ENCODE measurements at places on chromosomes 1 and 21. TPM values are rescaled to one million over a fixed set of nuclear protein-coding genes. Genes with fewer than 3 reads are reported as not detected.

DNA sequence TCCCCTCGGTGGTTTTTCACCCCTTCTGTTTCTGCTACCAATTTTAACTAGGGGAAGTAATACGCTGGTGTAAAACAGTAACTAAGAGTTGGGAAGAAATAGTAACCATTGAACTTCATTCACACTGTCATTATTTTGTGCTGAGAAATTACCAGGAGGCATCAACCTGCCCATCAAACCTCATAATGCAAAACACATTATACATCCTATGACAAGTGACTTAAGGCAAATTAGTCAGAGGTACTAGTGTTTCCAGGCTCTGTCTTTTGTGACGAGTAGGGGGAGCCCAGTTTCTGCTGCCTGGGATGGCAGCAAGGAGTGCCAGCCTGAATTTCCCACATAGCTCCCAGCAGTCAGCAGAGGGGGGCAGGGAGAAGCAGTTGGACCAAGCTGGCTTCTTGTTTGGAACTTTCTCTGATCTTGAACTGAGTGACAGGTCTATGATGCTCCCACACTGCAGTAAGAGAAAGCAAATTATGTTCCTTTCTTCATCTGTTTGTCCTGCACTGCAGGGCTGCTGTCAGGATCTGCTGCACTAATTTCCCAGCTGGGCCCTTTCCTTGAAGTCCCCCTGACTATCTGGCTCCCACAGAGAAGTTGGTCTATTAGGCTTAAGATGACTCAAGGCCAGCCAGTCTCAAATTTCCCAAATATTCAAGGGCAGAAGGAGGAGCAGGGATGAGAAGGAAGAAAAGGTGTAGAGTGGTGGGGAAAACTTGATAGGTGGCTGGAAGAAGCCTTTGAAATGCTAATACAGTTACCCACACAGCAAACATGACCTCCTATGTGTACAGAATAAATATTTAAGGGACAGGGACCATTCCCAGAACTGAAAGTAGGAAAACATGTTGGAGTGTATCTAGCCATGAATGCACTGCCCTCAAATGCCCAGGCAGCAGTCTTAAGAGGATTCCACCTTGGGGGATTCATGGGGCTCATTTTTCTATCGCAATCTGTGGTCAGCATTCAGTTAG lies 322.8 kb downstream of the SEC16B start:
- H3K4me1 ChIP-seq: no peaks in the 10 kb centered on the region
- no peaks in the 10 kb centered on the region for H3K27me3 ChIP-seq
- no peak for DNase-seq
- no peaks in the 10 kb centered on the region for H3K36me3 ChIP-seq
- no peak overlapping the region for H3K27ac ChIP-seq

GRCh38 chr21:45303091-45303615 lies 15.5 kb upstream of the POFUT2 start:
- H3K4me1 ChIP-seq: peaks cover 76% of the 10 kb centered on the region
- no peaks in the 10 kb centered on the region for H3K36me3 ChIP-seq
- DNase-seq: no peak

DNA sequence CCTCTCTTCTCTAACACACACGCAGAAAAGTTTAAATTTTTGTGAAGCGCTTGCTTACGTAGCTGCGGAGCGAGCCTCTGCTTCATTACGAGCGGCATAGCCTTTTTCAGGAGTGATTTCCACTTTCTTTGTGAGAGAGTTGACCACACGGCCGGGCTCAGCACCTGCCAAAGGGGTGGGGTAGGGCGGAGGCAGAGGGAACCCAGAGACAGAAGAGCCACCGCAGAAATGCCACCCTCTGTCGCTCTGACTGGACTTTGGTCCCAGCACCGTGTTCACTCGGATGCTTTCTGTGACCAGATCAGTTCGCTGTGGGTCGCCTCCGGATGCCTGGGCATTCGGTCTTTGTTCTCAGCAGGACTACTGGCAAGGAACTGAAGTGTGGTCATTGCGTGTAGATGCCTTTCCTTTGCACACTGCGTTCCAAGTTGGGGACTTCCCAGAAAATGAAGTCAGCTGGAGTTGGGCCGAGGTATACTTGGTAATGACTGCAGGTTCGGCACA lies 883 bp downstream of the CHODL start:
- peak overlapping the region; percentile 78 for H3K4me3 ChIP-seq
- peak; percentile 88 for DNase-seq
- no peaks in the 10 kb centered on the region for H3K36me3 ChIP-seq
- H3K27me3 ChIP-seq: peaks cover 9% of the 10 kb centered on the region

DNA sequence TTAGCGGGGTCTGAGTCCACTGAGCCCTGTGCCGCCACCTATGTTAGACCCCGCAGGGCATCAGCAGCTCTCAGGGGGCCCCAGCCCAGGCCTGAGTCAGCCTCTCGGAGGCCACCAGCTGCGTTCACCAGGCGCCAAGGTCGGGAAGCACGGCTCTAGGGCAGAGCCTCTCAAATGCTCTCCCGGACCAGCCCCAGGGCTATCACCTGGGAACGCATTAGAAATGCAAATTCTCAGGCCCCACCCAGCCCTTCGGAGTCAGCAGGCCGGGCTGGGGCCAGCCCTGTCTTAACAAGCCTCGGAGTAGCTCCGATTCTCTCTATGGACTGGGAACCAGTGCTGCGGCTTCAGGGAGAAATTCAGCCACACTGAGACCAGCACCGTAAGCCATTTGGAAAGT lies 37.2 kb upstream of the TSPEAR start:
- peaks cover 9% of the 10 kb centered on the region for H3K4me1 ChIP-seq
- DNase-seq: no peak
- H3K27ac ChIP-seq: no peak overlapping the region
- H3K36me3 ChIP-seq: no peaks in the 10 kb centered on the region
- H3K4me3 ChIP-seq: no peak overlapping the region

- H3K27me3 ChIP-seq: no peaks in the 10 kb centered on the region
- peak overlapping the region; percentile 92 for H3K27ac ChIP-seq
- H3K36me3 ChIP-seq: no peaks in the 10 kb centered on the region
- H3K4me3 ChIP-seq: peak overlapping the region; percentile 41
- DNase-seq: peak; percentile 37
- H3K4me1 ChIP-seq: peaks cover 2% of the 10 kb centered on the region
These were observed 376 bp downstream of the GBP1 start for GRCh38 chr1:89064632-89065031.

- H3K27ac ChIP-seq: peak overlapping the region; percentile 91
- no peaks in the 10 kb centered on the region for H3K36me3 ChIP-seq
- H3K4me1 ChIP-seq: peaks cover 36% of the 10 kb centered on the region
- H3K27me3 ChIP-seq: no peaks in the 10 kb centered on the region
- DNase-seq: no peak
- no peak overlapping the region for H3K4me3 ChIP-seq
These were observed 91.6 kb downstream of the LRRC8C start for GRCh38 chr1:89724369-89725010.

DNA sequence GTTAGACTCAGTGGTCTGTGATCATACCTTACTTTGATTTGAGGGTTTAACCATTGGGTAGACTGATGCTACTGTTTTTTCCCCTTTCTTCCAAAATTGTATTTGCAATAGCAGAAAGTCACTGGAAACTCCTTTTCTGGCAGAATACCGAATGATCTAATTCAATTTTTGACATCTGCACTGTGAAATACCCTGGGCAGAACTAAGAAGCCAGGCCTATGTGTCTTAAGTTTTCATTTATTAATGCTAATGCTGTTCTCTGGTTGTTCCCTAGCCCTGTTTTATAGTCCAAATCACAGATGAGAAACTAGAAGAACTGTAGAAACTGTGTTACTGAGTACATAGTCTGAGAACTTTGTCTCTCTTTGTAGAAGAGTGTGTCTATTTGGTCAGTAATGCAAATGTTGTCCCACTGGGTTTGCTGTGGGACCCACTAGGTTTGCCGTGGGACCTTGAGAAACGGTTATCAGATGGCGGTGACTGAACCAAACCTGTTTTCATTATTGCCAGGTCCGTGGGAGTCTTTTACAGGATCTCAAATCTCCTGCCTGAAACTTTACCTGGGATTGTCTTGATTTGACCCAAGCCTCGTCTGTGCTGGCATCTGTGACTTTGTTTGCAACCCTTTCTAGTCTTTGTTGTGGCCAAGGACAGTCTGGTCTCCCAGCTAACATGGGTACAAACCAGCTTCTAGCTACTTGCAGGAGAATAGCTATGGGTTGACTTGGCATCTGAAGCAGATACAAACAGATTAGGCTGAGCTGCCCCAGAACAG lies 41.4 kb downstream of the PEX14 start:
- no peak overlapping the region for H3K27ac ChIP-seq
- peaks cover 3% of the 10 kb centered on the region for H3K36me3 ChIP-seq
- H3K27me3 ChIP-seq: no peaks in the 10 kb centered on the region

DNA sequence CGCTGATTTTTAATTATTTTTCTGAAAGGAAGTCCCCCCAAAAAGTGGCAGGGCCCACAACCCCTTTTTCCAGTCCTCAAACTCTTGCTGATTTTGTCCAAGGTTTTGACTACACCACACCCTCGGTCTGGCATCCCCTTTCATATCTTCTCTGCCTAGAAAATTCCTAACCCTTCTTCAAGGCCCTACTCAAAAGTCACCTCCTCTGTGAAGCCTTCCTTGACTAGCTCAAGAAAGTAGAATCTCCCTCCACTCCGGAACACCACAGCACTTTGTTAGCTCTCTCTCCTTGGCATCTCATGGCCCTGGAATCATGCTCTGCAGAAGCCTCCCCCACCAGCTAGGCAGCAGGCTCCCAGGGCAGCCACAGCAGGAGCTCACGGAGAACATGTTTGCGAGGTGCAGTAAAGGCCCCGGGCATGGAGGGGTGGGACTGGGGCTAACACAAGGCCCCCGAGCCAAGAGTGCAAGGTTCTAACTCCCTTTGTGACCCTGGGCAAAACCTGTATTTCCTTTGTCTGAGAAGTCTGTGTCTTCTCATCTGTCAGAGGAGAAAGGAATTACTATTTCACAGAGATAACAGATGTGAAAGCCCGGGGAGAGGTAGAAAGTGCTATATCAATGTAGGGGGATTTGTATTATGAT lies 17.7 kb upstream of the S100A7 start:
- no peaks in the 10 kb centered on the region for H3K36me3 ChIP-seq
- H3K4me1 ChIP-seq: no peaks in the 10 kb centered on the region
- no peak for DNase-seq
- no peaks in the 10 kb centered on the region for H3K27me3 ChIP-seq

DNA sequence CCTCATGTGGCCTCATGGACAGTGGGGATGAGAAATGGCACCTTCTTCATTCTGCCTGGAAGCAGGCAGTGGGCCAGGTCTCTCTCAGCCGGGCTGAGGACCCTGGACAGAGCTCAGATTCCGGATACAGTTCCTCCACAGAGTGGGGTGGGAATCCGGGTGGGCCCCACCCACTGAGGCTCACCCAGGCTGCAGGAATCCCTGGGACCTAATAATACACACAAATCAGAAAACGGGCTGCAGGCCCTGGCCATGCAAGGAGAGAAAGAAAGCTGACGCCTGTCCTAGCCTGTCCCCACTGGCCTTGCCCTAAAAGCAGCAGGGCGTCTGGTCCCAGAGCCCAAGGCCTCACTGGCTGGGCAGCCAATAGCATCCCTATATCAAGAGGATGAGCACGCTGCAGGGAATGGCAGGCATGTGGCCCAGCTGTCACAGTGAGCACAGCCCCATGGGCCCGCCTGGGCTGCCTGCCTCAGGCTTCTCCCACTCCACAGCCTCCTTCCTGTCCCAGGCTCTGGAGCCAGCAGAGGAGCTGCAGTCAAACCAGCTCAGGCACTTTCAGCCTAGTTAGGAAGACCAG lies 25.3 kb downstream of the ACTA1 start:
- peak overlapping the region; percentile 38 for H3K4me3 ChIP-seq
- H3K4me1 ChIP-seq: peaks cover 55% of the 10 kb centered on the region
- peak overlapping the region; percentile 95 for H3K27ac ChIP-seq
- H3K27me3 ChIP-seq: peaks cover 61% of the 10 kb centered on the region
- peak; percentile 88 for DNase-seq

Gene S100A13
- 111 TPM for total RNA-seq

Gene CLCNKA
- 0.27 TPM for total RNA-seq

DNA sequence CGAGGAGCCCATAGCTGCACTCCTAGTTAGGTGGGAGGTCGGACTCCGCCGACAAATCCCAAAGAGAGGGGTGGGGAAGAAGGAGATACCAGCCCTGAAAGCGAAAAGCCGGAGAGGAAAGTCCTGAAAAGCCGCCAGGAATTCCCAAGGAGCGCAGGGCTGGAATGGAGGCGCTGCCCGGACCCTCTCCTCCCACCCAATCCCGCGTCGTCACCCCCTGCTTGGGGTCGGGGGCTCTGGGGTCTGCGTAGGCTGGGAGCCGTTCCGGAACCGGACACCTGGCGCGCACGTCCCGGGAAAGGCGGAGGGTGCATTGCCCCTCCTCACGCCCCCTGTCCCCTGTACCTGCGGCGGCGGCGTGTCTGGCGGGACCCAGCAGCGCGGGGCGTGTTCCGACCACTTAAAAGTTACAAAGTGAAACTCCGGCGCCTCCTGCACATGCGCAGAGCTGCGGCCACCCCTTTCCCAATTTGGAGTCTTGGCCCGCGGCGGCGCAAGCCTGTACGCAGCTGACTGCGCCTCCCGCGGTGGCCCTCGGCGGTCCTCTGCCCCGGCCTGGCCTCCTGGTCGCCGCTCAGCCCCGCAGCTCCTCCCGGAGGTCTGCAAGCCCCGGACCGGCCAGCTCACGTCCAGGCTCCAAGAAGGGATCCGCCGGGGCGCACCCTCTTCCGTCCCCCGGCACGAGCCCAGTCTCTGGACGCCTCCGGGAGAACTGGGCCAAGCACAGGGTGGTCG lies at the start of gene TMEM63A:
TSS of gene TMEM63A (minus strand) at position 422 of the 735 bp plus-strand sequence. CDS start 4,800 bp downstream, outside the sequence.
- no peaks in the 10 kb centered on the region for H3K27me3 ChIP-seq
- H3K27ac ChIP-seq: peak within 1 kb of the TSS; percentile 84
- peaks cover 3% of the 10 kb centered on the region for H3K36me3 ChIP-seq
- H3K4me1 ChIP-seq: peaks cover 46% of the 10 kb centered on the region
- peak; percentile 95 for DNase-seq

GRCh38 chr1:924656-925560 lies 1.2 kb downstream of the SAMD11 start:
- DNase-seq: peak; percentile 54
- peaks cover 89% of the 10 kb centered on the region for H3K27me3 ChIP-seq
- H3K27ac ChIP-seq: no peak overlapping the region
- H3K4me1 ChIP-seq: peaks cover 34% of the 10 kb centered on the region
- H3K36me3 ChIP-seq: no peaks in the 10 kb centered on the region
- peak overlapping the region; percentile 35 for H3K4me3 ChIP-seq

GRCh38 chr1:22053861-22054770 lies 1.6 kb downstream of the CDC42 start:
- peak overlapping the region; percentile 97 for H3K27ac ChIP-seq
- H3K4me1 ChIP-seq: peaks cover 13% of the 10 kb centered on the region
- H3K4me3 ChIP-seq: peak overlapping the region; percentile 91
- no peaks in the 10 kb centered on the region for H3K27me3 ChIP-seq
- peaks cover 22% of the 10 kb centered on the region for H3K36me3 ChIP-seq

DNA sequence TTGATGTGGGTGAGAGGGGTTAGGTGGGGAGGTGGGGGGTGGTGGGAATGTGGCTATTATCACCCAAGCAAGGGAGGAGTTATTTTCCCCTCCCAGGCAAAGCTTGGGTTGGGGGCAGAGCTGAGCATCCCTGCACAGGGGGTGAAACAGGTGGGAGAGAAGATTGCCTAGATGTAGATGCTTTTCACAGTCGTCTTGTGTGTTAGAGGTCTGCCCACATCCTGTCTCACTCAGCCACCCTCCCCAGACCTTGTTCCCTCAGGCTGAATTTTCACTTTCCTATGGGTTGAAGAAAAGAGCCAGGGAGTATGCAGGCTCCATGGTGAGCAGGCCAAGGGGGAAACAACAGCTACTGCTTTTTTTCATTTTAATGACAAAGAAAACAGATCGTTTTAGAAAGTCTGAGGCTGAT lies 223.5 kb downstream of the KIF26B start:
- no peaks in the 10 kb centered on the region for H3K4me1 ChIP-seq
- no peak for DNase-seq
- H3K36me3 ChIP-seq: no peaks in the 10 kb centered on the region

All from muscle of leg (tissue), 16 donors.